ENCODE measurements at places on chromosomes 6 and 20. TPM values are rescaled to one million over a fixed set of nuclear protein-coding genes. Genes with fewer than 3 reads are reported as not detected.

TSPO2 gene
- 0.34 TPM for total RNA-seq

CNKSR3 gene
- total RNA-seq: 6.7 TPM

LGSN gene
- total RNA-seq: not detected

APCDD1L gene
- total RNA-seq: 0.27 TPM

PRSS16 gene
- not detected for total RNA-seq

PAX1 gene
- total RNA-seq: not detected

LINC00237 gene
- total RNA-seq: not detected

TOX2 gene
- total RNA-seq: 3.5 TPM

TNF gene
- total RNA-seq: not detected

LAMA4 gene
- 28.6 TPM for total RNA-seq

GNMT gene
- not detected for total RNA-seq

RNF39 gene
- 0.06 TPM for total RNA-seq

ERGIC3 gene
- total RNA-seq: 169 TPM

IRF4 gene
- total RNA-seq: not detected

KIAA0408 gene
- total RNA-seq: 0.23 TPM

FKBP1C gene
- 0.69 TPM for total RNA-seq

IL20RA gene
- not detected for total RNA-seq

CRISP2 gene
- total RNA-seq: not detected

FHL5 gene
- not detected for total RNA-seq

TRAPPC3L gene
- total RNA-seq: 0.06 TPM

OOEP gene
- total RNA-seq: not detected

C4B gene
- 0.27 TPM for total RNA-seq

GJA1 gene
- total RNA-seq: not detected

PDE7B gene
- 1.3 TPM for total RNA-seq

HSPA1L gene
- 0.73 TPM for total RNA-seq

NMBR gene
- total RNA-seq: not detected

MRAP2 gene
- 0.43 TPM for total RNA-seq

PTCRA gene
- not detected for total RNA-seq

PNPLA1 gene
- total RNA-seq: not detected

C20orf141 gene
- 0.50 TPM for total RNA-seq

WFDC10B gene
- total RNA-seq: 0.39 TPM

SMLR1 gene
- not detected for total RNA-seq

HSPA12B gene
- not detected for total RNA-seq

GDAP1L1 gene
- not detected for total RNA-seq

GGTLC1 gene
- not detected for total RNA-seq

SEL1L2 gene
- not detected for total RNA-seq

OPRM1 gene
- not detected for total RNA-seq

IL17F gene
- not detected for total RNA-seq

FOXA2 gene
- 4.2 TPM for total RNA-seq

All from HT1080 (cell line).